ENCODE measurements at places on chromosomes 7 and 10.

DNA sequence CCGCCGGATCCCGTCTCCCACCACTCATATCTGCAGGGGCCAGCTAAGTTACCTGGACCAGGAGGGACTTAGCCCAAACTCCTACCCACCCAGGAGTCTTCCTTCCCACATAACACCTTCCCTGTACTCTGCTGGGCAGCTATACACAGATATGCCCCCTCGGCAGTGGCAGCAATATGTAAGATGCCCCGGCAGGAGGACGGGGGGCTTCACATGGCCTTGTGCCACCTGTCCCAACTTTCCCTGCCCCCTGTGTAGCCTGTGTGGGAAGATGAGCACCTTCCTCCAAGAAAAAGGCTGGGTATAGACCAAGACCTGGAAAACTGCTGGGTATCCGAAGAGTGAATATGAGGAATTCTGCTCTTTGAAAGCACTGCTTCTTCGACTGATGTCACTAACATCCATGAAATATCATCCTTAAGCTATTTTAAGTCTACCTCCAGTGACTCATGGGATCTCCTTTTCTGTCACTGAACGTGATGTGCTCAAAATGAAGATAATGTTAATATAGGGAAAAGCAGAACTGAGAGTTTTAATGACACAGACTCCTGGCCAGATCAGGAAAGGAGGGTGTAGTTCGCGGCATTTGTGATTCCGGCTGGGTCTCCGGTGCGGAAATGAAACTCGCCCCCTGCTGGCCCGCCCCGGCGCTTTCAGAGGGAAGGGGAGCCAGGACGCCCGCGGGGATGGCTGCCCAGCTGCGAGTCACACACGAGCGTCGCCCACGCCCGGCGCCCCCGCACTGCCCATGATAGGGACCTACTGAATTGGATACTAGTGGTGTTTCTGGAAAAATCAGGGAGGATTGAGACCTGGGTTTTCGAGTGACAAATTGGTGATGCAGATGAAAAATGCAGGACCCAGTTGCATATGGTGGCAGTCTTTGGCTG lies 256.9 kb upstream of the NFE2L3 start:
- no peak for DNase-seq

- DNase-seq = no peak
Measured at GRCh38 chr7:37657816-37658215, 25.8 kb upstream of the GPR141 start.

GRCh38 chr7:22083704-22084240 lies 138.1 kb upstream of the CDCA7L start:
- no peak for DNase-seq

DNA sequence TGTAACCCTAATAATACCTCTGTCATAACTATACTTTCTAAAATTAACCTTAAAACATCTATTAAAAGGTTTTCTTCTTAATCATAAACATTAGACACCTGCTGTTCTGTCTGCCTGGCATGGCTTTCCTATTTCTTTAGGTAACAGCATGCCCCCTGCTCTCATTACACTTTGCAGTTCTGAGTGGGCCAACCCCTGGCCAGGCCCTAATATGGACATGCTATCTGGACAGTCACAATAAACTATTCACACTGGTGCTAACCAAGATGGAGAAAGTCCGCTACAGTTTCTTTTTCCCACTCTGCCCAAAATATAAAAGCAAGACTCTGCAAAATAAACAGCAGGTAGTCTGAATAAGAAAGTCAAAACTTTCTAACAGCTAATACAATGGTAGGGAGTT lies 84.0 kb downstream of the ELAPOR2 start:
- no peak for DNase-seq

- no peak for DNase-seq
Measured at GRCh38 chr10:117754770-117755658, 212.5 kb downstream of the EMX2 start.

GRCh38 chr7:99428972-99429566 lies 9.5 kb downstream of the PTCD1 start:
- DNase-seq = no peak

- no peak for DNase-seq
Measured at GRCh38 chr7:519484-520390, at the start of gene PDGFA. Gene PDGFA (minus strand): TSS chr7:519846. CDS start chr7:519001, 845 bp downstream.

DNA sequence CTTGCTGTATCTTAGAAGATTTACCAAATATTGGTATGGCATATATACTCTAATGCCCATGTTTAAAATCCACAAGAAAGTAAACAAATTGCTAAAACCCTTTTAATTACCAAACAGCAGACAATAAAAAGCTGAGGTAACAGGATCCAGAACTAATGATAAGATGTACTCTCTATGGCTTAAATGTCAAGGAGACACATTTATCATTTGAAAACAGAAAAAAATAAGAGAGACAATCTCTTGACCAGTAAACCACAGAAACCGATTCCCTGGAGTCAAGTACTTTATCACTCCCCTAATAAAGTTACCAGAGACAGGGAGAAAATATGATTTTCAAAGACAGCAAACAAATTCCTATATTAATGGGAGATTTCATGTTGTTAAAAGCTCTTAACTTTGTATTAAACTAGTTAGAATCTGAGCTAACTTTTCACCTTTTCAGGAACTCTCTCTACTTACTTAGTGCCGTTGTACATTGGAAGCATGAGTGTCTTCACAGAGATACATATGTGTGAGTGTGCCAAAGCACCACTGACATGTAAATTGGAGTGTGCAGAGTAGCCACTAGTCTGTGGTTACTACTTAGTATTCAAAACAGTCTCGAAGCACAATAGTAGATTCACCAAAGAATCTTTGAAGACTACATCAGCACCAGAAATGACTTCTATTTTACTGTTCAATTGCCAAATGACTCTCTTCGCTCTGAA lies 44.2 kb downstream of the TSPAN12 start:
- DNase-seq = no peak

GRCh38 chr7:7869651-7870050 lies 98.9 kb upstream of the GLCCI1 start:
- no peak for DNase-seq

DNA sequence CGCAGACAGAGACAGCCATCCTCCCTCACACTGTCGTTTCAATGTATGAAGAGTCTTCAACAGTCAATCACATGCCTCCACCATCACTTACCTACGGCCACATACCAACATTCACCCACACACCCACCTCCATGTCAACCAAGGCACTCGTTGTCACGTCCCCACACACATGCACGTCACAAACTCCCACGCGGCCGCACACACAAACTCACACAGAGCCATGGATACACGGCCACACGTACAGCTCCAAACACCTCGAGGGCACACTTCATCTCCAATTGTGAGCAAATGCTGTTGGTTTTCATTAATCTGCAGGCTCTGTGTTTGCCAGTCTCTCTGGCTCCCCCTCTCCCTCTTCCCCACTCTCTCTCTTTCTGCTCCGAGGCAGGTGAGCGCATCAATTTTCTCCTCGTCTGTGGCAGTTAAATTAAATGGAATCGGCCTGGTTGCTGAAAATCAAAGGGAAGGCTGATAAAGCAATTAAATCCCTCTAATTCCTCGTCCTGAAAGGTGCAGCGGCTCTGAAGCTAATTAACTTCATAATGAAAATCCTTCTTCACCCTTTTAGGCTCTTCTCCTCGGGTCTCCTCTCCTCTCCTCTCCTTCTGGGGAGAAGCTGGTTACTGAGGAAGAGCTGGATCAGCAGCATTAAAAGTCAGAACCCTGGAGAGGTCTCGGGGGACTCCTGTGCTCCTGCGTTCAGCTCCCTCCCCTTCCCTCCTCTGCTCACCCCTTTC lies 53.8 kb upstream of the SLF2 start:
- DNase-seq = no peak

GRCh38 chr10:2543142-2543886 lies 524.0 kb upstream of the PFKP start:
- no peak for DNase-seq

GRCh38 chr7:132782777-132783640 lies 206.7 kb upstream of the PLXNA4 start:
- DNase-seq = no peak

DNA sequence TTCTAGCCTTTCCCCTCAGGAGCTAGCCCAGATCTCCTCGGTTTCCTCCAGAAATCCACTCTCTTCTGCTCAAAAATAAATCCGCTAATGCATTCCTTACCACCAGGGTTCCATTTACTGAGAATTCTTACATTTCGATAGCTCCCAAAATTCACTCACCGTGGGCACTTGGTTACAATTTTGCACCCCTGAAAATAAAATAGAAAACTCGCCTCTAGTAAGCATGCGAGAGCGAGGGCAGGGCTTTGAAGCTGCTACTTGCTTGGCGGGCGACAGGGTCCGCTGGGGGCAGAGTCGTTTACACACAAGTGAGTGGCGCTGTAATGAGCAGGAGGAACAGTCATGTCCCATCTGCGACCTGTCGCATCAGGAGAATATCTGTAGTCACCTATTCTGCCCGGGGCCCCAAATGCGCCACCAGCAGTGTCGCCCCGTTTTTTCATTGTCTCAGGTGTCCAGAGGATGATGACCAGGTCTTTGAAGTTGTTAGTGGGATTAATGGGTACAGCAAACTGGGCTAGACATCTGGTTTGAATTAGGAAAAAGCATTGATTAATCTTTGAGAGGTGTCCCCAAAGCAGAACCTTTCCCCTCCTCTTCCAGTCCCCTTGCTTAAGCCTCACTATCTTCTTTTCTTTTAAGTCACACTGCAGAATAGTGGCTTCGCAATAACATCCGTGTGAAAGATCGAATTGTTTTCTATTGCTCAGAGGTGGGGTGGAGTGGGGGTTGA lies 1.2 kb upstream of the MEOX2 start:
- DNase-seq = no peak

DNA sequence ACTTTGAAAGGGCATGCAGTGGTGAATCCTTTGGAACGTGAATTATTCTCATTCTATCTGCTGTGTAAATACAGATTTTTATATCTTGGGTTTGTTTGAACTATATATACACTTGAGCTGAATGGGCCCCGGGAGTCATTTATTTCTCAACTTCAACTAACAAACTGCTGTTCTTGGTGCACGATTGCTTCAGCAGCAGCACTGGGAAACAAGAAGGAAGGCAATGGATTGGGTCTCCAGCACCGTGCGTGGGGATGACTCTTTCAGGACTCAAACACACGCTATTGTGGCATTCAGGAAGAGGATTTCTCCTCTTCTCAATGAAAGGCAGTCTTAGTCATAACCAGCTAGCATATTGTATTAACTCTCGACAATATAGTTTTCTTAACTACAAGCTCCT lies 226.0 kb upstream of the NFE2L3 start:
- no peak for DNase-seq

DNA sequence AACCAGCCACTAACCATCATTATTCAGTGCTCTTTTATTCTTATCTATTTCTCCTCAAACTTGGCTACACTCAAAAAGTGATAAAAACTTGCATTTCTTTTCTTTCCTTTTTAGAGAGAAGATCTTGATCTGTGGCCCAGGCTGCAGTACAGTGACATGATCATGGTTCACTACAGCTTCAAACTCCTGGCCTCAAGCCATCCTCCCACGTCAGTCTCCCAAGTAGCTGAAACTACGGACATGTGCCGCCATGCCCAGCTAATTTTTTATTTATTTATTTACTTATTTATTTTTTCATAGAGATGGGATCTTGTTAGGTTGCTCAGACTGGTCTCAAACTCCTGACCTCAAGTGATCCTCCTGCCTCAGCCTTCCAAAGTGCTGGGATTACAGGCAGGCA lies 24.6 kb upstream of the TMEM248 start:
- DNase-seq = no peak

GRCh38 chr10:92108120-92108519 lies 182.8 kb downstream of the CPEB3 start:
- DNase-seq = no peak

GRCh38 chr10:96325719-96326373 lies 21.6 kb downstream of the DNTT start:
- no peak for DNase-seq

DNA sequence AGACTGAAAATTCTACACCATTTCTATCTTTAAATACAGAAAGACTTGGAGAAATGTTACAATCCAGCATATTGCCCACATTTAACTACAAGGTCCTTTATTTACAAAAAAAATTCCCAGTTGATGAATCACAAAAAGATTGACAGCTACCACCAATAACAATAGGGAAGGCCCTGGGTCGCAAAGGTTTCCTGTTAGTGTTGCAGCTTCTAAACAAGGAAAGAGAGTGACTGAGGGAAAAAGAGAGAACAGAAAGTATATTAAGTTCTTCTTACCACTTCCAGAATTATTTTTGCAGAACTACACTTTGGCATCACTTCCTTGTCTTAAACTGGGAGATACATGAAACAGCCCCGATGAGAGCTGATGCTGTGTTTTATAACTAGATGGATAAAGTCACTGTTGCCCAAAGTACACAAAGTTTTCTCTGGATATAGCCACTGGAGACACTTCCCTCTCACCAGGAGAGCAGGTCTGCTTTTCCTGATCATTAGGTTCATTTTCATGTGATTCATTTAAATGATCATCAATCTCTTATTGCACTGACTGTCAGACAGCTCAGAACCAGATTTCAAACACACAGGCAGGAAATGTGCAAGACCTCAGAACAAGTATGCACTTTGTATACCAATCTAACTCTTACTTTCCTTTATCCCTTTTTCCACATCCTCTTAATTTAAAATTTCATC lies 57.0 kb downstream of the SHTN1 start:
- no peak for DNase-seq

GRCh38 chr7:40437936-40438634 lies 303.3 kb downstream of the SUGCT start:
- no peak for DNase-seq

GRCh38 chr7:41979834-41980307 lies 257.1 kb downstream of the GLI3 start:
- no peak for DNase-seq

DNA sequence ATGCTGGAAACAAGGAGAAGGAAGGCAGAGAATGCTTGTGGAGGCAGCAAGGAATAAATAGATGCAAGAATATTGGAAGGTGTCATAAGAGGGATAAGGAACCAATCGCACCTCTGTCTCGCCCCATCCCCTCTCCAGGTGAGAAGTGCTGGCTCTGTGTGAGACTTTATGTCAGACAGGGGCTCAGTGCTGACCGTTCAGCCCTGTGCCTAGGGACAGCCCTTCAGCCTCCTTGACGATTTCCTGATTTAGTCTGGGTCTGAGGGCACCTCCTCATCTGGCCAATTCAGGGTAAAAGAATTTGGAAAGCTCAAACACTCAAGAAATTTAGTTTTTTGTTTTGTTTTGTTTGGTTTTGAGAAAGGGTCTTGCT lies 54.9 kb downstream of the FAM241B start:
- DNase-seq = no peak

DNA sequence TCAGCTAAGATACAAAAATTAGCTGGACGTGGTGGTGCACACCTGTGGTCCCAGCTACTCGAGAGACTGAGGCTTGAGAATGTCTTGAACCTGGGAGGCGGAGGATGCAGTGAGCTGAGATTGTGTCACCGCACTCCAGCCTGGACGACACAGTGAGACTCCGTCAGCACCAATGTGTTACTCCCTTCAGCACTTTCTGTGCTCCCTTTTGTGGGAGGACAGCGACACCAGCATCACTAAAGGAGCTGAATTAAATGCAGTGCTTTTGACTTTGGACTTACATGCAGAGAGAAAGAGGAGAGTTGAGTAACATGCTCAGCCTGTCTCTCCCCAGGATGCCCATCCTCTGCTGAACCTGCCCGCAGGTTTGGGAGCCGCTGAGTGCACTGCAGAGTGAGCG lies 92.2 kb upstream of the RHEB start:
- no peak for DNase-seq

- DNase-seq = no peak
Measured at GRCh38 chr7:80781561-80781979, 137.3 kb downstream of the SEMA3C start.

GRCh38 chr7:55053651-55054571 lies 35.1 kb downstream of the EGFR start:
- DNase-seq = no peak

Measured in activated CD8-positive, alpha-beta memory T cell treated with anti-CD3 and anti-CD28 coated beads for 1 hour (primary cell).